ENCODE measurements at places on chromosomes 3 and 15. TPM values are rescaled to one million over a fixed set of nuclear protein-coding genes. Genes with fewer than 3 reads are reported as not detected.

GRCh38 chr3:177557548-177557947, 360.3 kb upstream of the TBL1XR1 start:
- H3K27ac ChIP-seq, result no peak overlapping the region
- peaks cover 28% of the 10 kb centered on the region for H3K4me1 ChIP-seq
- no peak overlapping the region for H3K4me3 ChIP-seq
- H3K27me3 ChIP-seq, result no peaks in the 10 kb centered on the region
- no peaks in the 10 kb centered on the region for H3K36me3 ChIP-seq
- no peak for DNase-seq

DNA sequence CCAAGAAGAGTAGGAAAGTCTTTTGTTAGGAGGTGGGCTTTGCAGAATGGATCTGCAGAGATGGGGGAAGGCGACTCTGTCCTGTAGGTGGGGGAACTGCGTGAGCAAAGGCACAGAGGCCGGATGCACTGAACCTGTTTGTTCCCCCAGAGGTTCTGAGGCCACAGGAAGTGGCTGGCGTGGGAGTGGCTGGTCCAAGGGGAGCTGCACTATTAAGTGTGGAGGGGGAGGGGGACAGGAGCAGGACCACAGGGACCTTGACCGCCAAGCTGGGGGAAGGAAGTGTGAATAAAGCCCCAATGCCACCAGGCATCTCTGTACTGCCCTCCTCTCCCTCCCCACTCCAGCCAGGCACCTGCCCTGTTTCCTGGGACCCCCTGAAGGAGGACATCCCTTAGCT, 51.8 kb downstream of the CYP11A1 start:
- peaks cover 30% of the 10 kb centered on the region for H3K4me1 ChIP-seq
- H3K27me3 ChIP-seq, result no peaks in the 10 kb centered on the region
- no peak overlapping the region for H3K4me3 ChIP-seq
- no peak overlapping the region for H3K27ac ChIP-seq
- H3K36me3 ChIP-seq, result no peaks in the 10 kb centered on the region

GRCh38 chr3:193978030-193978429, 157.9 kb upstream of the HES1 start:
- no peak for DNase-seq
- no peak overlapping the region for H3K27ac ChIP-seq
- peaks cover 19% of the 10 kb centered on the region for H3K4me1 ChIP-seq
- no peaks in the 10 kb centered on the region for H3K36me3 ChIP-seq
- H3K27me3 ChIP-seq, result no peaks in the 10 kb centered on the region

GRCh38 chr3:106913111-106913698, 464.0 kb upstream of the CCDC54 start:
- no peaks in the 10 kb centered on the region for H3K36me3 ChIP-seq
- no peak overlapping the region for H3K27ac ChIP-seq
- H3K4me1 ChIP-seq, result no peaks in the 10 kb centered on the region
- DNase-seq, result no peak
- H3K4me3 ChIP-seq, result no peak overlapping the region
- no peaks in the 10 kb centered on the region for H3K27me3 ChIP-seq

GRCh38 chr3:53739966-53740365, 106.3 kb downstream of the CHDH start:
- H3K36me3 ChIP-seq, result no peaks in the 10 kb centered on the region
- no peaks in the 10 kb centered on the region for H3K27me3 ChIP-seq
- H3K27ac ChIP-seq, result no peak overlapping the region
- no peak for DNase-seq
- H3K4me3 ChIP-seq, result no peak overlapping the region

The FILIP1L gene
- total RNA-seq, result 15.8 TPM

The SIDT1 gene
- 0.98 TPM for total RNA-seq

The SEMA3G gene
- 14.8 TPM for total RNA-seq

The HIGD2B gene
- total RNA-seq, result not detected
